ENCODE measurements at places on chromosomes 12 and 14.

GRCh38 chr12:5088586-5089264, 45.0 kb downstream of the KCNA5 start:
- DNase-seq, result peak; percentile 78

DNA sequence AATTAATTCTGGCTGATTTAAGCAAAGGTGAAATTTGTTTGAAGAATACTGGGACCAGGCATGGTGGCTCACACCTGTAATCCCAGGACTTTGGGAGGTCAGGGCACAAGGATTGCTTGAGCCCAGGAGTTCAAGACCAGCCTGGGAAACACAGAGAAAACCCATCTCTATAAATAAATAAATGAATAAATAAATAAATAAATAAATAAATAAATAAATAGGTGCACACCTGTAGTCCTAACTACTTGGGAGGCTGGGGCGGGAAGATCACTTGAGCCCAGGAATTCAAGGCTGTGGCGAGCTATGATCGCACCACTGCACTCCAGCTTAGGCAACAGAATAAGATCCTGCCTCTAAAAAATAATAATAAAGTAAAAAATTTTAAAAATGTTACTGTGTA, 4.4 kb upstream of the C14orf39 start:
- DNase-seq, result no peak

DNA sequence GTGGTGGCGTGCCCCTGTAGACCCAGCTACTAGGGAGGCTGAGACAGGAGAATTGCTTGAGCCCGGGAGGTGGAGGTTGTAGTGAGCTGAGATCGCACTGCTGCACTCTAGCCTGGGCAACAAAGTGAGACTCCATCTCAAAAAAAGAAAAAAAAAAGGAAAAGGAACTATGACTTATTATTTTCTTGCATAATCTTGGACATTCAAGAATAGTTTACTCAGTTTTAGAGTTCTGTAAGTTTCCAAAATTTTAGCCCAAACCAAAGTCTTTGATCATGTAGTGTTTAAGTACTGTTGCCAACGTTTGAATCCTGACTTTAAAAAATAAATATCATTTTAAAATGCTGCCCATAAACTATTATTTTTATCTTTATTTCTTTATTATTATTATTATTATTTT, 6.2 kb downstream of the PSMA6 start:
- no peak for DNase-seq

DNA sequence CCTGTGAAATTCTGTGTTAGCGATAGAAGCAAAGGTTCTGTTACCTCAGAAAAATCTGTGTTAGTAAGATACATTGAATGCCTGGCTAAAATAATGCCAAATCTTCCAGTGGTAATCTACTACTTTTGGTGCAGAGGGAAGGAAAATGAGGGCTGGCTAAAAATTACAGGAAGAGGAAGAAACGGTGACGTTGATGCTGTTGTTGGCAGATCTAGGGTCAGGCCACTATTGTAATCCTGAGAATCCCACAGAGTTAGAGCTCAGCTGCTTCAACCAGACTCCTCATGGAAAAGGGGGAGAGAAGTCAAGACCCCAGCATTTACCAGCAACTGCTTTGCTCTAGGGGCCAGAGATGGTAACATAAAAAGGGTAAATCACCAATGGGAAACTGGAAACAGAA, 145.1 kb downstream of the PPM1H start:
- DNase-seq, result no peak

GRCh38 chr14:85487215-85487614, 42.7 kb upstream of the FLRT2 start:
- no peak for DNase-seq

GRCh38 chr12:50404307-50404706, 3.6 kb downstream of the LARP4 start:
- DNase-seq, result no peak

Measured in LHCN-M2 (cell line).